ENCODE measurements at places on chromosomes 2 and 18.

DNA sequence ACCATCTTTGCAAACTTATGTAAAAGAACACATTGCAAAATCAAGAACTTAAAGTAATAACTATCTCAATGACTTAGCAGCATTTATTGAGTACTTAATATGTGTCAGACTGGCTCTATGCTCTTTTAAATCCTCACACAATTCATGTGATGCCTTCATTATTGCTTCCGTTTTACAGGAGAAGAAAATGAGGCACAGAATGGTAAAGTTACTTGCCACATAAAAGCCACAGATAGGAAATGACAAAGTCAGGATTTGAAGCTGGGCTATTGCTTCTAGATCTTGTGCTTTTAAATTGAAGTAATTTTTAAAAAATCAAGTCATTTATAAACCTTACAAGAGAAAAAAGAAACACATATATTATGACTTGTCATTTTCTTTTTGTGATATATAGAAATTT is 174.2 kb downstream of the WDR7 start:
- DNase-seq = no peak

DNA sequence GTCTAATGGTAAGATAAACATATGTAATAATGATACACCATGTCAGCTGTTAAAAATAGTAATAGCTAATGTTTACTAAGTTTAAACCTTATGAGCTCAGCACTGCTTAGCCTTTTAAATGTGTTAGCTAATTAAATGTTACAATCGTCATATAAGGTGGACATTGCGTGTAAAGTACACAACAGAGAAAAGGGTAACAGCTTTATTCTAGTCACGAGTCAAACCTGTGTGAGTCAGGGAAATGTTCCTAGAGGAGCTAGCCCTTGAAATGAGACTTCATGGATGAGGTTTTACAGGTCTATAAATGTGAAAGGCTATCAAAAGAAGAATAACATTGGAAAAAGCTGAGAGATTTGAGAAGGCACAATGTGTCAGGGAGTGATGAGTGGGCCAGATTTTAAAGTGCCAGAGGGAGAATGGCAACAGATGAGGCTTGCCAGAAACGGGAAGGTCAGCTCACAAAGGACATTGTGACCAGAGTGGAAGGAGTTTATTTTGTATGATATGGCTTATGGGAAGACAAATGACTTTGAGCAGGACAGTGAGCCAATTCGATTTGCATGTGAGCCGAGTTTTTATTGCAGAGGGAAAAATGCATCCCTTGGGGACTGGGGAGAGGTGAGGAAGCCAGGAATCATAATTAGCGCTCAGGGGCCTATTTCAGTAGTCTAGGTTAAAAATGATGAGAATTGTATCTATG is 276.3 kb downstream of the CTNNA2 start:
- no peak for DNase-seq

DNA sequence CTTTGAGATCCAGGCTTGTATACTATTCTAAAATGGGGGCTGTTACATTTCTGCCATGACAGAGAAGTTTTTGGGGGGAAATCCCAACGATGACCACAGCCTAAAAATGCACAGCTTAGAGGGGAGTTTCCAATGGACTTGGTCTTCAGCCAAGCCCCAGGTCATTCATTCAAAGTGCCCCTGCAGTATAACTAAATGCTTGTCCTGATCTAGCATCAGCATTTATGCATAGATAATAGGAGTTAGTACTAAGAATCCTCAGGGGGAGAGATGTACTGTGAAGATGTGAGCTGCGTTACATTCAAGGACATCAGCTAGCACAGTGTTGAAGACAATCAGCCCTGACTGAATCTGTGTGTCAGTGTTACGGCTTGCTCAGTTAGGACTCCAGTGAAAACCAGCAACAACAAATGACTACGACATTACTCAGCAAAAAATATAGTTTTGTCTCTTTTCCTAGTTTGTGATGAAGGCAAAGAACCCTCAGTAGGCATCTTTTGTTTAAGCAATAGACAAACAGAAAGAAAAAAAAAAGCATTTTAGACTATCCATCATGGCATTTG is 160.9 kb downstream of the ZEB2 start:
- DNase-seq = peak; percentile 70

DNA sequence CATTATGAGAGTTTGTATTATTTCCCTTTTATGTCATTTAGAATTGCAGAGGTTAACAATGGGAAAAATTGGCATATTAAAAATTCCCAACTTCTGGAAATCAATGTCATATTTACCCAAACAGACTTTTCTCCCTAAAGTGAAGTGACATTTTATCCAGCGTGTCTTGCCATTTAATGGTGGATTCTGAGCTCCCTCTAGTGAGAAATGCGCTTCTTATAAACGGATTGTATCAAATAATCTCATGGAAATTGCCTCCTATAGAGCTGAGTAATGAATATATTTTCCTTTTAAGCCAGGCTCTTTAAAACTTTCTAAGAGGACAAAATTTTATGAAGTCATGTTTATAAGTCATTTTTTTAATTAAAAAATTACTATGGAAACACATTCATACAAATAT is 5.7 kb upstream of the GCFC2 start:
- DNase-seq = no peak

All from stimulated activated naive B cell treated with anti-CD40 and anti-IgM and Interleukin-4, amounts not matched to agents 10 μg/mL and 1 μg/mL and 100 μg/mL, for 72 hours (primary cell).